NCI-H2081 (cell line): ENCODE measurements at places on chromosomes 7 and 10.

DNA sequence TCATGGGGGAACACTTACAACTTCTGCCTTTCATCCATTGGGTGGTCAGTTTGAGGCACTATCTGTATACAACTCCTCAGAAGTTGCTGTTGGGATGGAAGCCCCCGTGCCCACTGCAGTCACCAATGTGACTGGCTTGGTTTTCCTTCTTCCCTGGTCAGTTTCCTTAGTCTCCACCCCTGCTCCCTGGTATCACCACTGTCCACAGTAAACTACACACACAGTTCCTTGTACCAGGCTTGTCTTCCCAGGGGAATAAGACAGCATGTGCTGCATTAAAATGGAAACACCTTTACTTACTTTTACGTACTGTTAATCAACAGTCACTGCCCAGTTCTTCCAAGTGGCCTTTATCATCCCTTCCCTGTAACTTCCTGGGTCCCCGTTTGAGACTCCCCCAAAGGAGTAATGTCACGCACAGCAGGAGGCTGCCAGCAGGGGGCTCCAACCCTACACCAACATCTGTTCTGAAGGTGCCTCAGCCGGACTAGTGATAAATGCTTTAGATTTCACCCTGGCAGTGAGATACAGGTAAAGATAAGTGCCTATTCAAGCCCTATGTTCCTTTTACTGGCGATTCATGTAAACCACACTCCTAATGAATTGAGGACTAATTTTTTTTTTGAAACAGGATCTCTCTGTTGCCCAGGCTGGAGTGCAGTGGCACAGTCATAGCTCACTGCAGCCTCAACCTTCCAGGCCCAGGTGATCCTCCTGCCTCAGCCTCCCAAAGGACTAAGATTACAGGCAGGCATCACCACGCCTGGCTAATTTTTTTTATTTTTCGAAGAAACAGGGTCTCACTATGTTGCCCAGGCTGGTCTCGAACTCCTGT, 45.3 kb upstream of the PIK3AP1 start:
- no peak for DNase-seq

- no peak for DNase-seq
Observed at GRCh38 chr7:122675621-122676020, 23.3 kb downstream of the RNF133 start.

DNA sequence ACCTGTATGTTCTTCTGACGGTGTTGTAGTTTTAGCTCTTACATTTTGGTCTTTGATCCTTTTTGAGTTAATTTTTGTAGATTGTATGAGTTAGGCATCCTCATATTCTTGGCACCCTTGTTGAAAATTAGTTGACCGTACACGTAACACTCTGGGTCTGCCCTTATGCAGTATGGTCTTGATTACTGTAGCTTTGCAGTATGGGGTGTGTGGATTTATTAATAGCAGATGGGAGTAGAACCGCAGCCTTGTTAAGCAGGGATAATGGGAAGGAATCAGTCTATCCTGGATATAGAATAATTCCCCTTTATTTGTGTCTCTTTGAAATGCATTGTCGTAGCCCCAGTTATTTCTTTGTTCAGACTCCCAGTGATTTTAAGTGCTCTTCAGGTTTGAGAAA, 95.5 kb downstream of the UBE3C start:
- DNase-seq = no peak

DNA sequence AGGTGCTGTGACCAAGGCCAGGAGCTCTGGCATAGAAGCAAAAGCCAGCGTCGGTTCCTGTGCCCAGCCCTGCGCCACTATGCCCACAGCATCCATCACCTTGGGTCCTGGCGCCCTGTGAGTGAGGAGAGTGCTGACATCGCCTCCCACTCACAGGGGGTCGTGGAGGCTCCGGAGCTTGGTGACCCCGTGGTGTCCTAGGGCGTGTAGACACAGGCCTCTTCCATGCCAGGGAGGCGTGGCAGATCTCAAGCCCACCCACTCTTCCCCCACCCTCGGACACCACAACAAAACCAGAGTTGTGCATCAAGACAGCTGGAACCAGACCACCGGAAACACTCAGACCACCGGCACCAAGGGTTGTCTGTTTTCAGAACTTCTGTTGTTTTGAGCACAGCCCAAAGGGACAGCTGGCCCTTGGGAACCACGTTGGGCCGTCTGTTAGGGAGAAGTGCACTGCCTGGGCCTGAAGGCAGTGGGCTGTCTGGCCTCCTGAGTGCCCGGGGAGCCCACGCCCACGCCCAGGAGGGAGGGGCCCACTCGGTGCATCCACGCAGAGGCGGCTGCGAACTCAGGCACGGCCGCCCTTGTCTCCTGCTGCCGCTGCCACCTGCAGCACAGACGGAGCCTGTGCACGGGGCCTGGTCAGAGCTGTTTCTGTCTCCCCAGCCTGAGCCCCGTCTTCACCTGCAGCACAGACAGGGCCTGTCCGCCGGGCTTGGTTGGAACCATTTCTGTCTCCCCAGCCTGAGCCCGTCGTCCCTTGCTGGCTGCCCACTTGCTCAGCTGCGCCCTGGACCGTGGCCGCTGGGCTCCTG, 106.3 kb downstream of the INPP5A start:
- DNase-seq = no peak

DNA sequence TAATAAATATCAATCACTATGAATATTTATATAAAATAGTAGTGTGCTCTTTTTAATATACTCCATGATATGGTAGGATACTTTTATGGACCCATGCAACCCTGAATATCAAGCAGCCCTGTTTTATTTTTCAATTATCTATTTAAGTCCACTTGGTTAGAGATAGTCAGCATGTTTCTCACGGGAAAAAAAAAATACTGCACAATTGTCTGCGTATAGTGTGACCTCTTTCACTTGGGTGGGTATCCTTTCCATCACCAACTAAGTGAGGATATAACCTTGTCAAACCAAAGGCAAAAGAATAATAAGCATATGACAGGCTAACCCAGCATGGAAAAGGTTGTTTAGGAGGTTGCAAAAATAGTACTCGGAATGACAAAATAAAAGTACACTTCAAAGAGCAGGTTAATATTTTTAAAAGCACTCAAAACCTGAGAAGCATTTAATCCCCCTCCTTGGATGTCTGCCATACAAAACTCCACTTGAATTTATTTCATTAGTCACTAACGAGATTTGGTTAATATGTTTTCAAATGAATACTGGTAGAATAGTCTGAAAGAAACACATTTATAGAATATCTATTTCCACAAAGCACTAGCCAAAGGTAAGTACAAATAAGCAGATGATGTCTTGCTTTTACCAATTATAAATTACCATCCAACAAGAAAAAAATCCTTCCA, 76.5 kb downstream of the IMMP2L start:
- no peak for DNase-seq

DNA sequence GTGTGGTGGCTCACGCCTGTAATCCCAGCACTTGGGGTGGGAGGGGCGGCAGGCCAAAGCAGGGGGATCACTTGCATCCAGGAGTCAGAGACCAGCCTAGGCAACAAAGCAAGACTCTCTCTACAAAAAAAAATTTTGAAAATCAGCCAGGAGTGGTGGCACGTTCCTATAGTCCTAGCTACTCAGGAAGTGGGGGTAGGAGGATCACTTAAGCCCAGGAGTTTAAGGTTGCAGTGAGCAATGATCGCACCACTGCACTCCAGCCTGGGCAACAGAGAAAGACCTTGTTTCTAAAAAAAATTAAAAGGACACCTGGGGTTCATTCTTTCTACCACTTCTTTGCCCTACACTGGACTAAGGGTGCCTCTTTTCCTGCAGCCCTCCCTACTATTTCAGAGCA, 15.1 kb downstream of the WAPL start:
- DNase-seq = no peak

DNA sequence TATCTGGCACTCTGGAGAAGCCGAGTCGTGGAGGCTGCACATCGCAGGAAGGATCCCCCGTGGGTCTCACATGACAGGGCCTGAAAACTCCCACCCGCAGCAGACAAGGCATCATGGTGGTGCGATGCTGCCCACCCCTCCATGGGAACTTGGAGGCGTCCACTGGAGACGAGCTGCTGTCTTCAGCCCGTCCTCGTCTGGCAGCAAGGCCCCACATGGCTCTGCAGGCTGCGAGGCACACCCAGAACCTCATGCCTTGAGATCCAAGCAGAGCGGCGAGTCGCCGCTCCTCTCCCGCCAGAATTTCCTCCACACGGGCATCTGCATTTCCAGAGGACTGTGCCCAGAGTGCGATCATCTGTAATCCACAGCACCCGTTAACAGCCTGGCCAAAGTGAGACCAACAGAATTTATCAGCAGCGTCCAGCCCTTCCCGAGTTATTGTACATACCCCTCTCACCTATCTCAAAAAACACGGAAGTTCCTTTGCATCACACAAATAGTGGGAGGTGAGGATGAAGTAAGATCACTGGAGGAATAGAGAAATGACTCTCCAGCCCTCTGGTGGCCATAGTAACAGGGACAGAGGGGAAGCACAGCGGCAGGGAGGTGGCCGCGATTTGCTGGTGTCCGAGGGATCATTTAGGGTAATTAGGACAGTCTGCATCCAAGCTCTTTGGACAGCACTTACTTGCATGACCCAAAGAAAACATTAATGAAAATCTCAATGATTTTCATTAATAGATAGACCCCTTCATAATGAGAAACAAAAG, 292.4 kb downstream of the USP6NL start:
- DNase-seq = no peak
